ENCODE measurements at places on chromosomes 3 and 15.

DNA sequence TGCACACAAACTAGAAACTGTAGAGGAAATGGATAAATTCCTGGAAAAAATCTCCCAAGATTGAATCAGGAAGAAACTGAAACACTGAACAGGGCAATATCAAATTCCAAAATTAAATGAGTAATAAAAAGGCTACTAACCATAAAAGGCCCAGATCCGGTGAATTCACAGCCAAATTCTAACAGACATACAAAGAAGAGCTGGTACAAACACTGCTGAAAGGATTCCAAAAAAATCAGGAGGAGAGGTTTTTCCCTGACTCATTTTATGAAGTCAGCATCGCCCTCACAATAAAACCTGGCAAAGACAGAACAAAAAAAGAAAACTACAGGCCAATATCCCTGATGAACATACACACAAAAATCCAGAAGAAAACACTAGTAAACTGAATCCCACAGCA lies 462.4 kb upstream of the THBS1 start:
- DNase-seq = no peak

- no peak for DNase-seq
Observed at GRCh38 chr15:58398643-58399042, 33.1 kb upstream of the LIPC start.

- peak; percentile 10 for DNase-seq
Observed at GRCh38 chr3:41026394-41027177, 172.7 kb upstream of the CTNNB1 start.

DNA sequence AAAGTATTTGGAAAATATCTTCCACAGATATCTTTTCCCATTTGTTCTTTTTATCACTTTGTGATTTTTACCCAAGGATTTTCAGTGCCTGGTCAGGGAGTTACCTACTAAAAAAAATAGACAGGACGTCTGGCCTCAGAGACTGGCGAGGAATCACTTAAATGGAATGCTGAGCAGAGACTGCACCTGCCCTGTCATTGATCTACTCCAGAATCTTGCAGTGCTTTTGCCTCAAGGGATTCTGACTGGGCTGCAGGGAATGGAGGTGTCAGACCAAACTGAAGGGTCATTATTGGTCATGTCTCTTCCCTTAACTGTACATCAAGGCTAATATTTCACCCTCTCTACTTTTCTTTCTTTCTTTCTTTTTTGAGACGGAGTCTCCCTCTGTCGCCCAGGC lies 12.1 kb upstream of the RYR3 start:
- DNase-seq = no peak

GRCh38 chr3:13878281-13879101 lies 1.4 kb downstream of the WNT7A start:
- DNase-seq = no peak

All from spinal cord (tissue), 10 donors.